ENCODE measurements at places on chromosomes 4 and X.

- no peak for DNase-seq
Observed at GRCh38 chr4:145785391-145786008, 105.6 kb downstream of the C4orf51 start.

- no peak for DNase-seq
Observed at GRCh38 chr4:25564836-25565235, 90.8 kb upstream of the SLC34A2 start.

- DNase-seq: no peak
Observed at GRCh38 chr4:116531026-116531425, 554.4 kb downstream of the TRAM1L1 start.

GRCh38 chr4:114062499-114062898, 83.1 kb upstream of the ARSJ start:
- no peak for DNase-seq

- DNase-seq: peak; percentile 45
Observed at GRCh38 chr4:107279733-107280132, 243.6 kb upstream of the DKK2 start.

DNA sequence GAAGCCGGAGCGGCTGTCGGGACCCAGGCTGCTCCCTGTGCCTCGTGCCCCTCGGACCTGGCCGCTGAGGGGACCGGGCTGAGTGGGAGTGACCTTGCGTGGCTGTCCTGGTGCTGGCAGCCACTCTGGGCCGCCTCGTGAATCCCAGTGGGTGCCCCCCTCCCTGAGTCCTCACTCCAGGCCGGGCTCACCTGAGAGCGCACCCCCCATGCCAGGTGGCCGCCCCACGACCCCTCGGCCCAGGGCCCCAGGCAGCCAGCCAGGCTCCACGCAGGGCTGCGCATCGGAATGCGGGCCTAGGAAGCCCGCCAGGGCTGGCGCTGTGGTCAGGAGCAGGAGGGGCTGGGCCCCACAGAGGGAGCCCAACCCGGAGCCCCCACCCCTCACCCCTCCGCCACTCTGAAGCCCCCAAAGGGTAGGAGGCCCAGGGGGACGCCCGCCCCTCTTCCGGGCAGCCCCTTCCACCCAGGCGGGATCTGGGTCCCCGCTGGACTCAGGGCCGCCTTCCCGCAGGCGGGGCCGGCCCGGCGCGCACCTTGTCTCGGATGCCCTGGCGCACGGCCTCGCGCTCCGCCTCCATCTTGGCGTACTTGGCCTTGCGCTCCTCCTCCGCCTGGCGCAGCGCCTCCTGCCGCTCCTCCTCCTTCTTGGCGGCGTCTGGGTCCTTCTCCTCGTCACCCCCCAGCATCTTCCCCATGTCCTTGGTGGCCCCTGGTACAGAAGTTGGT, 33.9 kb downstream of the CPLX1 start:
- DNase-seq: no peak

DNA sequence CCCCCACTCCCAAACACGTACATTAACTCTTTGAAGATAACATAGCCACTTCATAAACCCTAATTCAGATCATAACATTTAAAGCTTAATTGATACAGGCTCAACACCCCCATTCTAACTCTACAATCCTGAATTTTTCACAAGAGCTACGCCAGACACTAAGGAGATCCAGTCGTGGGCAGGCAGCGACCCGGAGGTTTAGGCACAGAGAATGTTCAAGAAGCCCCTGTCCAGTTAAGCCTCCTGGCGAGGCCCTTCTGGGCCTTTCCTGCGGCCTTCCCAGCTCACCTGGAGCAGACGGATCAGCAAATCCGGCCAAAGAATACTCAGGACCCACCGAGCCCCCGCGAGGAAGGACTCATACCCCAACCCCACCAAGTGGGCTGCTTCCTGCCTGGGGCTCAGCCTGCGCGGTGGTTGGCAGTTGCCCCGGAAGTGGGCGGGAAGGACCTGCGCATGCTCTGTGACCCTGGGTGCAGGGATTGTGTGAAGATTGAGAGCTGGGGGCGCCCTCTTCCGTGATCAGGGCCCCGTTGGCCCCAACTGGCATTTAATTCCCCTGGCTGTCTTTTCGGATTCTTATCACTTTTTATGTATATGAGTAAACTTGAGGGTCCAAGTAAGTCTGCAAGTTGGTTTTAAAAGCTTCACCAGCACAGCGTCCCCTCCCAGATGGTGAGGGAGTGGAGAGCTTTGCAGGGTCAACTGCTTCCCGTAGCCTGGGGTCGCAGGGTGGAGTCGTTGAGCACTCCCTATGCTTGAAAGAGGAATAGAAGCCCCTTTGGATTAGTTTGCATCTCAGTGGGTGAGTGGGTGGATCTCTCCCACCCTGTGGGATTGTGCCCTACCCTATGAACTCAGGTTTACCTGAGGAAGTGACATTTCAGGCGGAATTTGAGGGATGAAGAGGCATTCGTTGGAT, at the start of gene TRIM61:
TSS of gene TRIM61 (minus strand) at position 415 of the 922 bp plus-strand sequence. CDS start 7,655 bp downstream, outside the sequence.
- DNase-seq: no peak

DNA sequence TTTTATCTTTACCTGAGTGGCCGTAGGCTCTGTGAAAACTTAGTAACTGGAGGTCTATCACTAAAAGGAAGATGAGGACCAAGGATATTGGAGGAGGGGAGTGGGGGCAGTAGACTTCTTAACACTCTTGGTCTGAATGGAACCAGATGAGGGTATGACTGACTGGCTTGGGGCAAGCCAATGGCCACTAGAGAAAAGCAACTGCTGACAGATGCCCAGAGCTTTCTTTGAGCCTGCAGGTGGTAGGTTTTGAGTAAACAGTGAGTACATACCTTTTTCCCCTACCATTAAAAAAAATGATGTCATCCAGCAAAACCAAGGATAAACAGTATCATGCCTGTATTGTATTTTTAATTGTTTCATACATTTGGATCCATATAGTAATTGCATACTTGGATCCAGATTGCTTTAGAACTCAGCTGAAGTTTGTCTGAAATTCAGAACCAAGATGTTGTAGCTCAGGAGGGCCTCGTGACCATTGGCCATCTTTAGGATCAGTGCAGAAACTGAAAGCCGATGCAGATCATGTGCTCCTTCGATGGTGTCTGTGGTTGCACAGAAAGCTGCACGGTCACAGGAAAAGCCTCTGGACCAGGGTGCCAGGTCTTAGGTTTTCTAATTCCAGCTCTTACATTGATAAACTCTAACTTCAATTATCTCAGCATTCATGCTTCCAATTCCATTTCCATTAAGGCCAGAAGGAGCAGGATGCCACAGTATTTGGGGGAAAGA, 131.0 kb downstream of the PDGFRA start:
- DNase-seq: no peak

DNA sequence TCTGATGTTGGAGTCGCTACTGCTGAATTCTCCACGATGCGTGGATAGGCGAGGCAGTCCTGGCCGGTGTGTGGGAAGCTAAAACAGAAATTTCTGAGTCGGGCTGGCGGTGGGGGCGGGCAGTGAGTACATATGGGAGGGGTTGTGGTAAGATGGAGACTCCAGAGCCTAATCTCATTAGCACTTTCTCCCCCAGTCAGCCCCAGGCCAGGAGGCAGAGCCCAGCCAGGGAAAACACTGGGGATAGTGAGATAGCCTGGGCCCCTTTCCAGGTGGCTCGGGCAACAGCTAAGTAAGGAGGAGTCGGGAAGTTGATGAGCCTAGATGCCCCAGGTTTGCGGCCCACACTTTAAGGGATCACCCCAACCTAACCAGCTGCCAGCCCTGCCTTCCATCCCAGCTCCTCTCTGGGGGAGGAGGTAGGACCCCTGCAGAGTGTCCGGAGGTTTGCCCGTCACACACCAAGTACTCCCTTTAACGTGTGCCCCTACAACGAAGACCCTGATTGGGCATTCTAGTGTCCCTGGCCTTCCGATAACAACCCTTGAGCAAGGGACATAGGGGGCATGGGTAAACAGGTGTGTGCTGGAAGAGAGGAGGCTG, 2.4 kb upstream of the LOC101059915 start:
- no peak for DNase-seq

GRCh38 chr4:28317221-28317620, 1456.6 kb downstream of the STIM2 start:
- no peak for DNase-seq

DNA sequence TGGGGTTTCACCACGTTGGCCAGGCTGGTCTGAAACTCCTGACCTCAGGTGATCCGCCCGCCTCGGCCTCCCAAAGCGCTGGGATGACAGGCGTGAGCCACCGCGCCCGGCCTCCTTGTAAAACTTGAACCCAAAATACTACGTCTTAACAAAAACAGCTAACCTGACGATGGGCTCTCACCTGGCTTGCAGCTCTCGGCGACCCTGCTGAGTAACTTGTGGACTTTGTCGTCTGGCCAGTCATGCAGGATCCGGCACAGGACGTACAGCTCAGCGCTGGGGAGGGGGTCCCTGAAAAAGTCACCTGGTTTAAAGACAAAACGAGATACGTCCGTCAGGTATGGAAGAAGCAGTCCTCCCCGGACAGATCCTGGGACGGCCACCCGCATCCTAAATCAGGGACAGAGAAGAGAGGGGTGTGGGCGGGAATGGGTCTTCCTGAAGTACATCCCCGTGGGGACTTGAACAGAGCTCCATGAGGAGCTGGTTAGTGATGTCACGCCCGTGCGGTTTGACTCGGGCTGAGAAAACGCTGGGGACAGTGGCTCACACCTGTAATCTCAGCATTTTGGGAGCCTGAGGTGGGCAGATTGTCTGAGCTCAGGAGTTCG, 20.7 kb upstream of the SLC25A6 start:
- no peak for DNase-seq

DNA sequence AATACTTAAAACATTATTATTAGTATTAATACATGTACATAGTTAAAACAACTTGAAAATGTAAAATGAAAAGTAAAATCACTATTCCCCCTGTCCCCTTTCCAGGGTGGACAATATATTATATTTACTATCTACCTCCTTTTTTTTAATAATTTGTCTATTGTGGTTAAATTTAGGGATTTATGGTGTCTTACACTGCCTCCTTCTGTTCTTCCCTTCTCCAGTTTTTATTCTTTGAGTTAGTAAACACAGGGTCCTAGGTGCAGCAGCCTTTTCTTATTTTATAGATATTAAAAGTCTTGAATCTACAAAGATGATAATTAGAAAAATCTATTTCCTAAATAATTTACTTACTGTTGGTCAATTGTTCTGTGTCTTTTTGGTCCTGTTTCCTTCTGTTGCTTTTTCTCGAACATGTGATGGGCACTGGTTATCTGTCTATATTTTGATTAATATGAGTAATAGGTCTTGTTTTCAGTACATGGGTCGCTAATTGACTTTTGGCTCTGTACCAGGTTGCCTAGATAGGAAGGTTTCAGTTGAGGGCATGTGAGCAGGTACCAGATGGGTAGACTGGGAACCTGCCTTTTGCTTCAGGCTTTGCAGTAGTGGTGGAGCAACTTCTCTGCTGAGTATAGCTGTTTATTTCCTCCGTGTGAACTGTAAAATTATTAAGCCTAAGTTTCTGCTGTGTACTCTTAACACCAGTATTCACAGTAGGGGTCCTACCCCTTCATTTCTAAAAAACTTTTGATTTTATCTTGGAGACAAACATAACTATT, 1.1 kb downstream of the NUDT9 start:
- DNase-seq: peak; percentile 37

DNA sequence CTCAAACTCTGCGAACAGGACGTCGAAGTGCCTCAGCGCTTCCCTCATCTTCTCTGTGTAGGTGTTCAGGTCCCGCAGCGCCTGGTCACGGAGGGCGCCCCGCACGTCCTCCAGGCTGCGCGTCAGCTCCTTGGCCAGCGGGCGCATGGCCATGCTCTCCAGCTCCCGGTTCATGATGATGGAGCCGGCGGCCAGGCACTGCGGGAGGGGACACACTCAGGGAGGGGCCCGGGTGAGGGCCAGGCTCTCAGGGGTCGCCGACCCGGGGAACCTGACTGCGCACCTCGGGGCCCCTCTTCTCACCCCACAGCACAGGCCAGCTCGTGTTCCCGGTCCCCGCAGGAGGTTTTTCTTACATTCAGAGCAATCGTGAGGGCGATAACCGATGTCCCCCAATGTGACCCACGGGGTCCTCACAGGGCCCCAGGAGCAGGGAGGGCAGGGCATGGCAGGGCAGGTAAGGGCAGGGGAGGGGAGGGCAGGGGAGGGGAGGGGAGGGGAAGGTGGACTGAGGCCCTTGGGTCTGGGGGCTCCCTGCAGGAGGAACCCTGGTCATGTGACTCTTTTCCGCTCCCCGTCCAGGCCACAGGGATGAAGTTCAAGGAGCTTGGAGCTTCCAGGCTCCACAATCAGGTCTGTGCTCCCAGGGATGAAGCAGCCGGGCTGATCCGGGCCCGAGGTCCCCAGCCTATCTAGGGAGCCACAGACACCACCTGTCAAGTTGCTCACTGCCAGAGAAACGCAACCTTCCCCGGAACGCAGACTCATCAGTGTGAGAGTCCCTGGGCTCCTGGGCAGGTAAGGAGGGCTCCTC, 77.8 kb upstream of the MXD4 start:
- no peak for DNase-seq

DNA sequence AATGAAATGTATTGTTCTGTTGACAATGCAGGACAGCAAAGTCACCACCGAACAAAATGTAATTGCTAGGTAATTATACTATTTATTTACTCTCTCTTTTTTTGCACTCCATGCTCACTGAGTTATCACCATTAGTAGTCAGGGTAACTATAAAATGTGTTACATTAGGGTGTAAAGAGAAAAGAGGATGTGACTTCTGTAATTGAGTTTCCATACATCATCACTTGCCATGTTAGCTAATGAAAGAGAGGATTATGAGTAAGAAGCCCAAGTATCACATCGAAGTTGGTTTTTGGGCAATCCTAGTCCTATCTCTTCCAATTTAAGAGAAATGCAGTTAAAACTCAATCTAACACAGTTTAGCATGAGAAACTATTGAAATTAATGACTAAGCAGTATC, 7.6 kb downstream of the ZXDA start:
- DNase-seq: no peak
